Activated T-helper 1 cell treated with anti-CD3 and anti-CD28 coated beads, Interleukin-12 subunit alpha, Interleukin-12 subunit beta, Interleukin-2, Interleukin-4 antibody, amounts not matched to agents 30 ng/mL and 10 ng/mL and 1 ng/mL, durations not matched to agents 14 hours and 24 hours and 36 hours (primary cell): ENCODE measurements at places on chromosomes 5 and 9. TPM values are rescaled to one million over a fixed set of nuclear protein-coding genes. Genes with fewer than 3 reads are reported as not detected.

The TEX48 gene
- total RNA-seq = 1.0 and 1.2 TPM in 2 replicates

The CD14 gene
- 0.29 and 0.62 TPM in 2 replicates for total RNA-seq

The HK3 gene
- 0.44 and 0.51 TPM in 2 replicates for total RNA-seq

The SLC4A9 gene
- not detected in 2 replicates for total RNA-seq

The TSSK1B gene
- not detected in 2 replicates for total RNA-seq

The PROB1 gene
- 9.1 and 9.3 TPM in 2 replicates for total RNA-seq

The TOPORS gene
- 14.8 and 15.1 TPM in 2 replicates for total RNA-seq

The PTGER4 gene
- 57.3 and 61.0 TPM in 2 replicates for total RNA-seq

The FIBCD1 gene
- not detected in 2 replicates for total RNA-seq

The PAEP gene
- not detected in 2 replicates for total RNA-seq

The RANBP6 gene
- total RNA-seq = 19.2 and 22.7 TPM in 2 replicates
